ENCODE measurements at places on chromosomes 11 and 22.

DNA sequence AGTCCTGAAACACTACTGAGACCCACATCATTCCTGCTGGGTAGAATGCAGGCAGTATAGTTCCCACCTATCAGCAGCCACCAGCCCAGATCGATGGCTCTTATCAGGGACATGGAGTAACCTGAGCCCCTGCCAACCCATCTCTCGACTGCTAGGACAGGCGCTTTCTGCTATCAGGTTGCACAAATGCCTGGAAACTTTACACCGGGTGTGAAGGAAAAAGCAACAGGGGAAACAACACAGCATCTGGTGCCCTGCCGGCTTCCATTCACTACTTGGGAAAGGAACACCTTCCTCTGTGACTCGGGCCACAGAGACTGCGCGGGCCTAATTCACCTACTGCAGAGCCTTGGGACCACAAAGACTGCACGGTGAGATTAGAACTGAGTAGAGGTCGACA is 18.5 kb downstream of the RBFOX2 start:
- no peak for DNase-seq

DNA sequence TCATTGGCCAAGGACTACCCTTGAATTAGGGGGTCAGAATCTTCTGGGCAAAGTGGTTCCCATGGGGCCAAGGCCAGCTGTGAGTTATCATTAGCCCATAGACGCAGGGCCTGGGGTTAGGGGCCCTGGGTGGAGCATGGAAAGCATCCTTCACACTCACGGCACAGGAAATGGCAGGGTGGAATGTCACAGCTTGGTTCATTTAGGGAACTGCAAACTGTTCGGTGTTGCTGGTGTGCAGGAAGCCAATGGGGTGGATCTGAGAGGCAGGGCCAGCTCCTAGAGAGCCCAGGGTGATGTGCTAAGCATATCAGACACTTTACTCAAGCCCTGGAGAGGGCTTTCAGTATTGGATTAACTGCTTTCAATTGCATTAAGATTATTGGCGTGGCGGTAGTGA is 42.9 kb downstream of the TECTA start:
- no peak for DNase-seq

DNA sequence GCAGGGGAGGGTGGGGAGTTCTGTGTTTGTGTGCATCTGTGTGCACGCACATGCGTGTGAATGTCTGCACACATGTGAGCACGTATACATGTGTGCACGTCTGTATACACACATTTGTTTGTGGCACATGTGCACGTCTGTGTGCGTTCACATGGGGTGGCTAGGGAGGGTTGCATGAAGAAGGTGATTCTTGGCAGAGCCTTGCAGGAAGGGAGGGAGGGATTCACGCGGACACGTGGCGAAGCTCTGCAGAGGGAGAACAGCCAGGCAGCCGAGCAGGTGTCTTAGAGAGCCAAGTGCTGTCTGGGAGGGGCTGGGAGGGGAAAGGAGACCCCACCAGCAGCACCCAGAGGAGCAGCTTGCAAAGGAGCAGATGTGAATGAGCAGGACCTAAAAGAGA is 372.1 kb downstream of the BRD1 start:
- no peak for DNase-seq

GRCh38 chr22:39935116-39935515 is 25.1 kb upstream of the TMA7B start:
- DNase-seq = no peak

DNA sequence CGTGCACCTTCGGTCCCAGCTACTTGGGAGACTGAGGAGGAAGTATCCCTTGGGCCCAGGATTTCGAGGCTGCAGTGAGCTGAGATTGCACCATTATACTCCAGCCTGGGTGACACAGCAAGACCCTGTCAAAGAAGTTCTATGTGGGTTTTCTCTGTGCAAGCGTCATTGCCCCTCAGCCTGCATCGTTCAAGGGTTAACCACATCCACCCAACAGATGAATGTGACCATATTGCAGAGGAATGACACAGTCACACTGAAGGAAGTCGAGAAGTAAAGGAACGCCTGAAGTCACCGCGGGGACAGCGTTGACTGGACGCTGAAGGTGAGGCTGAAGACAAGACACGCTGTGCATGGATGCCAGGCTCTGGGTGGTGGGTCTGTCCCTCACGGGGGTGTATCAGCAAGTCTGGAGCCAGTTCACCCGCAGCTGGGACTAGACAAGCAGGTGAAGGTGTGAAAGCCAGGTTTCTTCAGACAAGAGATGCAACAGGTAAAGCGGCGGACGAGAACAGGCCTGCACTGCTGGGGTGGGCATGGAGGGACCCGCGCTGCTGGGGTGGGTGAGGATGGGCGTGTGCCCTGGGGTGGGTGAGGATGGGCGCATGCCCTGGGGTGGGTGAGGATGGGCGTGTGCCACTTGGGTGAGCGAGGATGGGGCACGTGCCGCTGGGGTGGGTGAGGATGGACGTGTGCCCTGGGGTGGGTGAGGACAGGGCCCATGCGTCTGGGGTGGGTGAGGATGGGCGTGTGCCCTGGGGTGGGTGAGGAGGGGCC is 36.5 kb upstream of the TOLLIP start:
- DNase-seq = no peak

DNA sequence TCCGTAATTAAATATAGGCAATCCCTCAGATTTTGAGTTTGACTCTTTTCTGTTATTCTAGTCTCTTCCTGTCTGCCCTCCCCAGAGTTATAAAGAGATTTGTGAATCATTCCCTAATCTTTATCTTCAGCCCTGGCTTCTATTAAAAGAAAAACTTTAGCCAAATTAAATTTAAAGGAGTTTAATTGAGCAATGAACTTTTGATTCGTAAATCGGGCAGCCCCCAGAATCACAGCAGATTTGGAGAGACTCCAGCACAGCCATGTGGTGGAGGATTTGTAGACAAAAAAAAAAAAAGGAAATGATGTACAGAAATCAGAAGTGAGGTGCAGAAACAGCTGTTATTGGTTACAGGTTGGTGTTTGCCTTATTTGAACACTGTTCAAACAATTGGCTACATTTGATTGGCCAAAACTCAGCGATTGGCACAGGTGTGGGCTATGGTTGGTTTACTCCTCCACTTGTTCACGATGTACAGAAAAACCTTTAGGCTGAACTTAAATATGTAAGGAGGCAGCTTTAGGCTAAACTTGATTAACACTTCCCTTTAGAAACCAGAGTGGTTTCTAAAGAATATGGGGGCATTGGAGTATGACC is 2.3 kb upstream of the ALKBH8 start:
- DNase-seq = no peak

DNA sequence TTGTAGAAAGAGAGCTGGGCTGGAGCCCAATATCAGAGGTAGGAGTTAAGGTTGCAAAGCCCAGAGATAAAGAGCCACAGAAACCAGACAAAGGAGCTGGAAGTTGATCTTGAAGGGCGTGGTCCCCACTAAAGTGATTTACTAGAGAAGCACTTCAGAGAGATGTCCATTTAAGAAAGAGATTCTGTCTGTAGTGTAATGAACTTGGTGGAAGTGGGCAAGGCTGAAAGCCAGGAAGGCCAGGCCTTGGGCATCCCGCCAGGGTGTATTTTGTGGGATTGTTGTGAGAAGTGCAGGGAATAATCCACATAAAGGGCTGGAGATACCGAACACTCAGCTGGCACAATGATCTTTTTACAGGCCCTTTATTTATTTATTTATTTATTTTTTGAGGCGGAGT is 1398.8 kb downstream of the TBC1D22A start:
- DNase-seq = no peak

- no peak for DNase-seq
Measured at GRCh38 chr11:77212314-77213007, 84.4 kb downstream of the MYO7A start.

Measured in activated naive CD4-positive, alpha-beta T cell treated with anti-CD3 and anti-CD28 coated beads, Interleukin-2, amount 10 ng/mL, durations not matched to agents 7 days and 5 days (primary cell).